ENCODE measurements at places on chromosomes 5 and 9.

GRCh38 chr5:14218897-14219573, 75.9 kb downstream of the TRIO start:
- no peak for DNase-seq

- DNase-seq: no peak
These were observed 9.1 kb downstream of the SMIM3 start for GRCh38 chr5:150787656-150788055.

DNA sequence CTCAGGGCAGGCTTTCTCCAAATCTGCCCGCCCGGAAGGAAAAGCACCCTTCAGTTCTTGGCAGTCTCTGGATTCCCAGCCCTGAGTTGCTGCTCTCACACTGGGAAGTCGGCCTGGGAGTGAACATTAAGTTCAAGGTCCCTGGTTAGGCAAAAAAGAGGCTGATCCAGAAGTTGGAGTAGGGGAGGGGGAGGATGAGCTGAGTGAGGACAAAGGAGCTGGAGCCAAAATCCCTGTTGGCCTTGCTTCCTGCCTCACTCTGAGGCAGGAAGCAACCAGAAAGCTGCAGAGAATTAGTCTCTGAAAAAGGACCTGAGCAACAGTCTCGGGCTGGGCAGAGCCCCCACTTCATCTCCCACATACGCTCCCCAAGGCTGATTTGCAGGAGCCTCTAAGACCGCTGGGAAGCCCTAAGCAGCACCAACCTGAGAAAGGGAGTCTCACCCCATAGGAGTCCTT, 15.0 kb upstream of the RPS14 start:
- no peak for DNase-seq

- DNase-seq: no peak
These were observed 143.9 kb upstream of the LHFPL2 start for GRCh38 chr5:78792345-78793055.

DNA sequence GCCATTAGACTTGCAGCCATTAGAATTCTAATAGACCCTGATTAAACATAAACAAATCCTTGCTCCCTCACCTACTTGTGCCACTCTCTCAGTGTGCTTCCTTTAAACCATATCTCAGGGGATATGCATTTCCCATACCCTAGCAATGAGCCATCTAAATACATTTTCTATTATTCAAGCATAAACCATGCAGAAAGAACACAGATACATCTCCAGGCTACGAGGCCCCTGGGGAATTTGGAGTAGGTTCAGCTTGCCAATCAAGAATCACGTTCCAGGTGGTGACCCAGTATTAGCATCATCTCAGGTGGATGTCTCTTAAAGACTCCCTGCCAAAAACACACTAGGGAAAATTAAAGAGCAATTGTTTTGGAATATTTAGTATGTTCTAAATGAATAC, 93.0 kb upstream of the CCL21 start:
- no peak for DNase-seq

DNA sequence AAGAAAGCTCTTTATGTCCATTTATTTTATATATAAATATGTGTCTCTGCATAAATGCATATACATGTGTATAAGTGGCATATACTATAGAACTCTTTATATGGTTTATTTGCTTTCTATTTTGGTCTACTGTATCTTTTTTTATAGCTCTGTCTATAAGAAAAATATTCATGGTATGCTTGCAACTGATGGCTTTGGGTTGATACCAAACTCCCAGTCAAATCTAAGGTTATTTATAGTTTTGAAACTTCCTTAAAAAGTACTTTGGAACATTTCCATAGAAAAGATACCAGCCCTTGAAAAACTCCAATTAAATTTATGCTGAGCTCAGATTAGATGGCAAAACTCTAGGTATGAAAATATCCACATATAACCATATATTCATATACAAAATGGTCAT, 120.0 kb upstream of the KLF9 start:
- no peak for DNase-seq

GRCh38 chr9:120413121-120414048, 166.6 kb downstream of the CDK5RAP2 start:
- DNase-seq: no peak

- no peak for DNase-seq
These were observed 54.7 kb downstream of the GLDC start for GRCh38 chr9:6590772-6591384.

- no peak for DNase-seq
These were observed 82.7 kb upstream of the C6 start for GRCh38 chr5:41296066-41296465.

DNA sequence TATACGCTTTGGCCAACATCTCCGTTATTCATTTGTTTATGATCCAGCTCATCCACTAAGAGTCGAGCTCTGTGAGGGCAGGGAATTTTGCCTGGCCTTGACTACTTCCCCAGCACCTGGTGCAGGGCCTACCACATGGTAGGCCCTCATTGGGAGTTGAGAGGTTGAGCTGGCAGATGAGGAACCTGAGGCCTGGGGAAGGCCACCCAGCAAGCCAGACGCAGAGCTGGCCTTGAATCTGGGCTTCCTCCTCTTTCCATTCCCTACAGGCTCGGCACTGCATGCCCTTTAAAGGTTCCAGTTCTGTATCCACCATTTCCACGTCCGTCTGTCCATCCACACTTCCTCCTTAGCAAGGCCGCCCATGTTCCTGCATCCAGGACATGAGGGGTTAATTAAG, 24.2 kb downstream of the KCNMB1 start:
- DNase-seq: no peak

GRCh38 chr5:29307478-29307877, 1886.0 kb upstream of the CDH6 start:
- DNase-seq: no peak

GRCh38 chr9:69452110-69452782, 127.2 kb downstream of the ENTREP1 start:
- no peak for DNase-seq

- DNase-seq: no peak
These were observed 37.4 kb downstream of the RASGEF1C start for GRCh38 chr5:180171568-180172094.

- no peak for DNase-seq
These were observed 166.4 kb downstream of the PRELID2 start for GRCh38 chr5:145668714-145669113.

DNA sequence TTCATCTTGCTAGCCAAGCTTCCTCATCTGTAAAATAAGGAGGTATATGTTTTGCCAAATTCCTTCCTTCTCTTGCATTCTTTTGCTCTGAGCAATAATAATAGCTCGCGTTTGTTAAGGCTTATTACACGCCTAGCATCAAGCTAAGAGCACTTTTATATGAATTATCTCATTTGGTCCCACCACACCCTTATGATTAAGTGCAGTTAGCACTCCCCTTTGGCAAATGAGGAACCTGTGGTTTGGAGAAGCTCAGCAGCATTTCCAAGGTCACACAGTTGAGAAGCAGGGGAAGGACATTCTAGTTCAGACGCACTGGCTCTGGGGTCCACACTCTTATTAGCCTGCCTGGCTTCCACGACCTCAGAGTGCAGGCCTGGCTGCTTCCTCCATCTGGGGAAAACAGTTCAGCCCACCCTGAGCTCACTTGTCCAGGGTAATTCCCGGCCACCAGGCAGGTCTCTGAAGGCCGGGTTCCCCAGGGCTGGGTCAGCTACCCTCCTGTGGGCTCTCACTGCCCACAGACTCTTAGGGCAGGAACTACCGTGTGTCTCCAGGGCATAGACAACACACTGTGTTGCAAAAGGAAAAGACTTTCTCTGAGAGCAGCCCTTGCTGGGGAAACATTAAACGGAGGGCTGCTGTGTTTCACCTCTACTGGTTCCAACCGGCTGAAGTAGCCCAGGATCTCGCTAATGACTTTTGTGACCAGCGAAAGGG, 9.9 kb upstream of the FBP1 start:
- peak; percentile 39 for DNase-seq

DNA sequence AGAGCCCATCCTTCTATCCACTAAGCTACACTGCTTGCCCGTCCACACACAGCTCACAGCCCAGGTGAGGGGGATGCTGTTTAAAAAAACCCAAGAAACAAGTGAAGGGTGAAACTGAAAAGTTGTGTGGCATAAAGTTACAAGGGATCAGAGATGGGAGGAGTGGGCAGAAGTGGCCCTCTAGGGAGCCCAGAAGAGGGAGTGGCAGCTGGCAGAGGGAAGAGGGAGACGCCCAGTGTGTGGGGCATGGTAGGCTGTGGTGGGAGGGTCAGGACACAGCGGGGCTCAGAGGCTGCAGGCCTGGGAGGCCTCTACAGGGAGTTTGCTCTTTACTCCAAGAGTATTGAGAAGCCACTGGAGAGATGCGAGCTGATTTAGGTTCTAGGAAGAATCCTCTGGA, 30.1 kb upstream of the HRH2 start:
- DNase-seq: no peak

DNA sequence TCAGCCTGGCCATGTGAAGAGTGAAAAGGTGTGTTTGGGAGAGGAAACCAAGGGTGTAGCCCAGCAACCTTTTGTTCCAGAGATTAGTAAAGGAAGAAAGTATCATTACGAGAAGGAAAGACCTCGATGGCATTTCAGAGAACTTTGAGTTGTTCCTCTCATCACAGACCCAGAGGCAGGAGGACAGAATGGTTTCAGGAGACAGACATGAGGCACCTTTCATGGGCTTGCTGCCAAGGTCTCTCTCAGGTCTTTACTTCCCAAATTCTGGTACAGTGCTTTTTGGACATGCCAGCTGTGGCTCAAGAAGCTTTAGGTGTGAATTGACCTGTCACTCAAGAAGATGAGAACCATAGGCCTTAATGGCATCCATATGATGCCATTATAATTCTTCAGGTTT, 2.8 kb upstream of the MCC start:
- DNase-seq: no peak

DNA sequence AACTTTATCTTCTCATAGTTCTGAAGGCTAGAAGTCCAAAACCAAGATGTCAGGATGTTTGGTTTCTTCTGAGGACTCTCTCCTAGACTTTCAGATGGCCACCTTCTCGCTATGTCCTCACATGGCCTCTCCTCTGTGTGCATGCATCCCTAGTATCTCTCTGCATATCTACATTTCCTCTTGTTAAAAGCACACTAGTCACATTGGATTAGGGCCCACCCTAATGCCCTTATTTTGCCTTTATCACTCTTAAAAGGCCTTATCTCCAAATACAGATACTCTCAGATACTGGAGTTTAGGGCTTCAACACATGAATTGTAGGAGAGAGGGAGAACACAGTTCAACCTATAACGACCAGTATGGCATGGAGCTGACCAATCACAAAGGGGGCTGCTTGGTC, 151.7 kb downstream of the PRELID2 start:
- no peak for DNase-seq

DNA sequence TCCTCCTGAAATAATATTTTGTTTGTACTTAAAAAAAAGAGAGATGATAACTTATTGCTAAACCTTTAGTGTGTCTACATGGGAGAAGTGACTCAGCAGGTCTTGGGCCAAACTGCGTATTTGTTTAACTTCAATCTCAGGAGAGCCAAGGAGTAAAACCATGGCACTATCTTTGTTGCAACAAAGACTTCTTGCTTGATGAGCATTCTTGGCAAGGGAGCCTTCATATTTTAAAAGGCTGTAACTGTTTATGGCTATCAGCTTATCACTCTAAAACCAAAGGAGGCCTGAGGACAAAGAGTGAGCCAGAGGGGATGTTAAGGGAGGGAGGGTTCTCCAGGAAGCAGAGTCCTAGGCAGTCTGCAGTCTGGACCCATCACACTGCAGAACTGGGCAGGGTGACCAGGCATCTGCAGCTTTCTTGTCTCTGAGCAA, 216.2 kb upstream of the S1PR3 start:
- DNase-seq: peak; percentile 21

GRCh38 chr5:91514400-91514799, 131.3 kb upstream of the ARRDC3 start:
- DNase-seq: no peak

DNA sequence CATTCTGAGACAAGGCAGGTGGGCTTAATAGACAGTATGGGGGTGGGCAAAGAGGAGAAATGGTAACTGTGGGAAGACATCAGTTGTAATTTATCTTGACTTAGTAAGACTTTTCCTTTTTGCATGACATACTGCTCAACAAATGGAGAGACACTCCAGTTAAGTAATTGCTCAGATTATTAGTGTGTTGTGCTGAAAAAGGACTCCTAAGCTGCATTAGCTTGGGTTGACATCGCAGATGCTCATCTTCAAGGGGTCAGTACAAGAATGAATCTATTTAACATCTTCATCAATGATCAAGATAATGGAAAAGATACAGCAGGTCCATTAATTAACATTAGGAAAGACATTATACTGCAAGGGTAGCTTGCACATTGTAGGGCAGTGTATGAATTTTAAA, 181.1 kb upstream of the ELAVL2 start:
- DNase-seq: no peak

Data from T1000 (cell line).